H9 (cell line): ENCODE measurements at places on chromosomes 1 and 21. TPM values are rescaled to one million over a fixed set of nuclear protein-coding genes. Genes with fewer than 3 reads are reported as not detected.

Gene LMX1A
- not detected in 2 replicates for total RNA-seq

Gene SLC26A9
- not detected in 2 replicates for total RNA-seq

Gene ANKRD35
- total RNA-seq: 0.18 and 0.28 TPM in 2 replicates

Gene ACTL8
- total RNA-seq: 0.26 TPM in 1 of 2 replicates, not detected in the other

Gene SPRR2D
- not detected in 2 replicates for total RNA-seq

Gene GPX7
- total RNA-seq: 12.1 and 12.5 TPM in 2 replicates

Gene NOTCH2NLA
- total RNA-seq: 8.1 and 9.9 TPM in 2 replicates

Gene ZBTB37
- total RNA-seq: 10.6 and 12.0 TPM in 2 replicates

Gene S100B
- total RNA-seq: 0.26 and 0.53 TPM in 2 replicates

Gene OR14I1
- total RNA-seq: not detected in 2 replicates

Gene TMEM35B
- 6.9 and 7.7 TPM in 2 replicates for total RNA-seq

Gene OSCP1
- total RNA-seq: 2.8 and 3.2 TPM in 2 replicates

Gene C1orf105
- total RNA-seq: not detected in 2 replicates

Gene PCAT6
- 4.8 and 6.4 TPM in 2 replicates for total RNA-seq

Gene RXFP4
- not detected in 2 replicates for total RNA-seq

Gene PTPN22
- not detected in 2 replicates for total RNA-seq

Gene SHE
- 0.35 and 0.48 TPM in 2 replicates for total RNA-seq

Gene C1orf52
- 45.1 and 48.2 TPM in 2 replicates for total RNA-seq

Gene CRB1
- not detected in 2 replicates for total RNA-seq

Gene LCE4A
- not detected in 2 replicates for total RNA-seq

Gene AXDND1
- 0.46 and 0.48 TPM in 2 replicates for total RNA-seq

Gene NGF
- 0.22 TPM in 1 of 2 replicates, not detected in the other for total RNA-seq

Gene TAF5L
- total RNA-seq: 30.3 and 33.6 TPM in 2 replicates

Gene TNFRSF1B
- 0.57 and 0.68 TPM in 2 replicates for total RNA-seq

Gene GPR153
- total RNA-seq: 8.9 and 9.6 TPM in 2 replicates
